ENCODE measurements at places on chromosomes 3 and 15.

DNA sequence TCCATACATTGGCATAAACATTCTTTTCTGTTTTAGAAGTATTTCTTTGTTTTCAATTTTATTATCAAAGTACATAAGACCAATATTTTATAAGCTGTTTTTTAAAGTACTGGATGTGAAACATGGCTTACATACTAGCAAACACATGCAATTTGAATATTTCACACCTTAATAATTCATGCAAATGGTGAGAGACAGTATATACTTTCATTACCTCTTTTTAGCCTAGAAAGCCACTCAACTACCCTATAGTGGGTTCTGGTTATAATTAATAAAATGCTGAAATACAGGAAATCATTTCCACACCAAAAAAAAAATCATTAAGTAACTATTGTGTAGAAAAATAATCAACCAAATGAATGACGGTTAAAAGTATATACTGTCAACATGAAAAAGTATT, 38.5 kb upstream of the MELTF start:
- no peak for DNase-seq

DNA sequence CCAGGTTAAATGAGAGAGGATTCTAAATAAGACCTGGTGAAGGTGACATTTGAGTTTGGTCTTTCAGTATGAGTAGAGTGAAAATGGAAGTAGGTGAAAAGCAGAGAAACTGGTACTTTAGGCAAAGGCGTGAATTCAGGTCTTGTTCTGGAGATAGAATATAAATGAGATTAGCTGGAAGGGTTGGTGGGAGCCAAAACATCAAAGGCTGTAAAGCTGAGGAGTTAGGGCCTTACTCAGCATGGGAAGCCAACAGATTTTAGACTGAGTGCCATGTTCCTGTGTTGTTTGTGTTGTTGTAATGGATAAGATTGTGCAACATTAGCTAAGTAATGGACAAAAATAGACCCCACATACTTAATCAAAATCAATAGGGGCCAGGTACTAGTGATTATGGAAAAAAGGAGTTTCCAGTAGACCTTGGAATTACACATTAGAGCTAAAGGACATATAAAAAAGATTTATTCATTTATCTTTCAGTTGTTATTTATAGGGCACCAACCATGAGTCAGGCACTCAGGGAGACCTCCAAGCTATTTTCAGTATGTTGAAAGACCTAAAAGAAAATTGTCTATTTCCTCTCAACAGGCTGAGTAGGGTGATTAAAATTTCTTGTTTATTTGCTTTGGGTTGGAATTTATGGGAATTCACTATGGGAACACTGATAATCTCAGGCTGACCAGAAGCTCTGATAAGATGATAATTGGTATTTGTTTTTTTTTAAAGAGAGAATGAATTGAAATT, 20.8 kb downstream of the ARL14 start:
- DNase-seq = no peak

- DNase-seq = peak; percentile 4
Observed at GRCh38 chr15:92277776-92278175, 115.9 kb upstream of the ST8SIA2 start.

GRCh38 chr3:193190146-193190786, 50.8 kb upstream of the PLAAT1 start:
- DNase-seq = no peak

- DNase-seq = peak; percentile 66
Observed at GRCh38 chr3:197749315-197749600, 425 bp upstream of the FYTTD1 start.

- peak; percentile 38 for DNase-seq
Observed at GRCh38 chr15:77944002-77944867, 133.3 kb downstream of the TBC1D2B start.

DNA sequence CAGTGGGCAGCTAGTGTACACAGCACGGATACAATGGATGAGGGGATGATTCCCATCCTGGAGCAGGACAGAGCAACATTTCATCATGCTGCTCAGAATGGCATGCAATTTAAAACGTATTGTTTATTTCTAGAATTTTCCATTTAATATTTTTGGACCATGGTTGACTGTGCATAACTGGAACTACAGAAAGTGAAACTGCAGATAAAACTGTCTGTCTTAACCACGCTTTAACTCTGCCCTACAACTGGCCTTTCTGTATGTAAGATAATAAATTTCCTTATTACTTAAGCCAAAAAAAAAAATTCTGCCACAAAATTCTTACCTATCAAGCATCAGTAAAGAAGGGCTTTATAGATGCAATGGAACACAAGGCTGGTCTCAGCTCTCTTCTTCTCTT, 33.4 kb downstream of the AP3S2 start:
- DNase-seq = no peak

Measured in CD4-positive, alpha-beta T cell treated with Interleukin-4 for 1 hour (primary cell).